Stimulated activated CD8-positive, alpha-beta memory T cell treated with anti-CD3 and anti-CD28 coated beads, Interleukin-2, amount 100 ng/mL, for 48 hours (primary cell): ENCODE measurements at places on chromosomes 2 and 18.

- no peak for DNase-seq
Measured at GRCh38 chr18:27899893-27900292, 277.0 kb downstream of the CDH2 start.

GRCh38 chr18:24108641-24109040 is 30.2 kb upstream of the CABYR start:
- DNase-seq = no peak

DNA sequence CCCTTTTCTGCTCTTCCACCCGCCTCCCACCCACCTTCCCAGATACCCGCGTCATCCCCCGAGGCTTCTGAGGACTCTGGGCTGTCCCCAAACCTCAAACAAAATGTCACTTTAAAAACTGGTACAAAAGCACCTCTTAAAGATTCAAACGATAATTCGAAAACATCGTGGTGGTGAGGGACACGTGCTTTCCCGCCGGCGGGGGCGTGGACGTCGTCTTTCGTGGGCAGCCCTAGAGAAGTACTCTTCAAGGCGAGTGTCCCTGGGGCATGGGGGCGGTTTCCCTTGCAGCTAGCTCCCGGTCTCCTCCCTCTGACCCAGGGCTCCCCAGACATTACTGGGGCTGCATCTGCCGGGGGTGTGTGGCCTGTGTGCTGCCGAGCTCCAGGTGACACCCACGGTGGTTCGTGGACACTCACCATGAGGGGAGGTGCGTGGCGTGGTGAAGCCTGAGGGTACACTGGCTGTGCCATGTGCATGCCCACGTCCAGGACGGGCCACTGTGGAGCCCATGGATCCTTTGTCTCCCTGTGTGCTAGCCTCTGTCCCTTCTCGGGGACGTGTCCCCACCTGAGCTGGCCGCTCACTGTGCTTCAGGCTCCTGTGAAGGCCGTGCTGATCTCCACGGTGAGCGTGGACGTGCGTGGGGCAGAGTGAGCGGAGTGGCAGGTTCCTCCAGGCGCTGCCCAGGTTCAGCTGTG is 117.8 kb downstream of the NFATC1 start:
- DNase-seq = no peak

GRCh38 chr2:127674241-127675209 is 805 bp downstream of the LIMS2 start:
- peak; percentile 14 for DNase-seq

DNA sequence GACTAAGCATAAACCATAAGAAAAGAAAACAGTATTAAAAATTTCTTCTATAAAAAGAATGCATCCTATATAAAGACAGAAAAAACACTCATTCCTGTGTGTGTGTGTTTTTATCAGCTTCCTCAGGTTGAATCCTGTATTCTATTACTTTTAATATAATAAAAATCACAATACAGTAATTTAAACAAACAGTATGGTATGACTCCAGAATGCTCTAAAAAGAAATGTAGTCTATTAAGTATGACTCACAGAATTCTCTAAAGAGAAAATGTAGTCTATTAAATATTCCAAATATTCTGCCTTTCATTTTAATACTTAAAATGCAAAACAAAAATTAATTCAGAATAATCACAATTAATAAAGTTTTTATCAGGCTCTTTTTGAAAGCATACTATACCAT is 19.8 kb downstream of the CCDC88A start:
- no peak for DNase-seq

- no peak for DNase-seq
Measured at GRCh38 chr2:48527226-48527885, 2.6 kb upstream of the STON1 start.

DNA sequence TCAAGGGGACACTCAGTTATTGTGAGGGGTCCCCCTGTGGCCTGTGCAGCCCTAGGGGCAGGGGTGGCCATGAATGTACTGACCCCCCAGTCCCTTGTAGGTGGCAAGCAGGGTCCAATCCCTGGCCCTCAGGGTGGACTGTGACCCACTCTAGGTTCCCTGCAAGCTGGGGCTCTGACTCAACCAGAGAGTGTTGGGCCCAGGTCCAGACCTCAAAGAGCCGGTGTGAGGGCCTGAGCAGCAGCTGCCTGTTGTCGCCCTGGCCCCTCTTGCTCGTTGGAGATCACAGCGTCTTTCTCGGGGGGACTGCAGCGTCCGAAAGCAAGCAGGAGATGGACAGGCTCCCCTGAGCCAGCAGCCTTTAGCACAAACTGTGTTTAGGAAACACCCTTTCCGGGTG is 66.8 kb upstream of the ATG16L1 start:
- DNase-seq = no peak

DNA sequence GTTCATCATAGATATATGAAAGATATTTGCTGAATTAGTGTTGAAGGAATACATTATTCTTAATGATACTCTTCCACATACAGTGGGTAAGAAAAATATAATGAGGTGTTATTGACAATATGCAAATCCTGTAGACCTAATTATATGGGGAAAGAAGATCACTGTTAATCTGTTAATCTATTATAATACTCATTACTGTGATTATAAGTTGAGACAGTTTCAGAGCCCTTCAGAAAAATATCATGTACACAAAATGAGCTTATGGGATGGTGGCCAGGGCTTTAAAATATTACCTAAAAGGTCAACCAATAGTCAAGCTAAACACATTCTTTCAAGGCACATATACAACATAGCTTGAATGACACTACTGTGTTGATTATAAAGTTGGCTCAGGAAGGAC is 163.5 kb downstream of the NOL4 start:
- no peak for DNase-seq
